CD4-positive, alpha-beta T cell treated with Interleukin-2 at 100 ng/mL for 4 hours (primary cell): ENCODE measurements at places on chromosomes 3 and 15.

GRCh38 chr15:56795502-56795901 lies 62.2 kb upstream of the ZNF280D start:
- DNase-seq: no peak

DNA sequence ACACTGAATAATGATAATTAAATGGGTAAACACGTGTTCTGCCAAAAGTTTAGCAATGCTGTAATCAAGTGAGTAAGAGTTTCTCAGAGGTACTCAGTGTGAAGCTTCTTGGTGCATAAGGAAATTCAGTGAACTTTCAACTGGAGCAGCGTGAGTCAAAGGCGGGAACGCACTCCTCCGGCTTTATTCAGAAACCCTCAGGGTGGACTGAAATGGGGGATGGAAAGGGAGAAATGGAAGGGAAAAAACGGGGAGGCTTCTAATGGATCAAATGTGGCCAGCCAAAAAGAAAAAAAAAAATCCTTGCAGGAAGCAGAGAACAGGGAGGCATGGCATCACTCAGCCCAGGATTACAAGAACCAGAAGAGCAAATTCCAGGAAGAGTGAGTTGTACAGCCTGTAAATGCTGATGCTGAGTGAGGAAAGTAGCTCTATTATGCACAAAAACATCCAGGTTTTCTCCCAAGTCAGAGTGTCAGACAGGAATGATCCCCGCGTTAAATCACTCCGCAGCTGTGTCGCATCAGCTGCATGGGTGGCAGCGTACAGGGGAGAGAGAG lies 85.3 kb downstream of the ASB7 start:
- no peak for DNase-seq

- DNase-seq: no peak
Measured at GRCh38 chr3:60542995-60543394, 708.3 kb downstream of the FHIT start.

DNA sequence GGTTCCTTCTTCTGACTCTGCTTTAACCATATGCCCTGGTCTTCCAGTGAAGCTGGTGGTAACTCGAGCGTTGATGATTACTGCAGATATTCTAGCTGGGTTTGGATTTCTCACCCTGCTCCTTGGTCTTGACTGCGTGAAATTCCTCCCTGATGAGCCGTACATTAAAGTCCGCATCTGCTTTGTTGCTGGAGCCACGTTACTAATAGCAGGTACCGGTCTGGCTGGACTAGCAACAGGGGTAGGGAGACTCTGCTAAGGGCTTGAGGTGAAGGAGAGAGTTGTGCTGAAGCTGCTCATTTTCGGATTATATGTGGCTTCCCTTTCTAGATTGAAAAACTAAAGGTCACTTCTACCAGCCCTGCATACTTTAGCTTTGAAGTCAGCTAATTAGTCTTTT lies 16.8 kb downstream of the CLDN16 start:
- DNase-seq: no peak

DNA sequence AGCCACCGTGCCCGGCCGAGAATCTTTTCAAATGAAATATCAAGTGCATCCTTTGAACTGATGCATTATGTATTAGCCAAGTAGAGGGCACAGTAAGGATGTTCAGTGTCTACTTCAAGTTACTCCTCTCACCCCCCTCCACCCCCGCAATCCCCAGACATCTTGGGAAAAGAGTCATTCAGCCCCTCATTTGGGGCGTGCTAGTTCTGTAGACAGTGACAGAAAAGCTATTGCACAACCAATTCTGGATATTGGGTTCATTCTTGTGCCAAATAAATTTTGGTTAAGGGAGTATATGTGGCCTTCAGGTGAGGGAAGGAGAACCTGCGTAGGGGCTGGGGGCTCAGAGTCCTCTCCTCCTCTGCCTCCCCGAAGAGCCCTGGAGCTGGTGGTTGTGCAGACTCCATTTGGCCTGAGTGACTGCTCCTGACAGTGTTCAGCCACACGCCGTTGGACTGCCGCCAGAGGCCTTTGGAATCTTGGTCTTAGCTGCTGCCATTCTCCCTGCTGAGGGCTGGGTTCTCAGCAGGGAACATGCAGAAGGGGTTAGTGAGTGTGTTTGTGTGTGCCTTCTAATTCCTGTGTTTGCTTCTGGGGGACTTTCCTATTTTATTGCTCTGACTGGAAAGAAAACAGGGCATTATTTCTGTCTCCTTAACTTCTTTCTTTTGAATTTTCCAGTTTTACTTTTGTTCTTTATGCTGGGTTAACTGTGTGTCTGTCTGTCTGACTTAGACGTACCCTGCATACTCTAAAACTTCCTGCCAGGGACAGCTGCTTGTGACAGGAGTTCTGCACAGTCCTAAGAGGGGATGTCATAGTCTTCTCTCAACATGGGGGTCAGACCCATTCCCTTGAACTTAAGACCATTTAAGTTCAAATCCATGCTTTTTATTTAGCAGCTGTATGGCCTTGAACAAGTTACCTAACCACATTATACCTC lies 21.0 kb downstream of the RARB start:
- DNase-seq: no peak

- no peak for DNase-seq
Measured at GRCh38 chr3:170606675-170607074, 20.8 kb upstream of the SLC7A14 start.

DNA sequence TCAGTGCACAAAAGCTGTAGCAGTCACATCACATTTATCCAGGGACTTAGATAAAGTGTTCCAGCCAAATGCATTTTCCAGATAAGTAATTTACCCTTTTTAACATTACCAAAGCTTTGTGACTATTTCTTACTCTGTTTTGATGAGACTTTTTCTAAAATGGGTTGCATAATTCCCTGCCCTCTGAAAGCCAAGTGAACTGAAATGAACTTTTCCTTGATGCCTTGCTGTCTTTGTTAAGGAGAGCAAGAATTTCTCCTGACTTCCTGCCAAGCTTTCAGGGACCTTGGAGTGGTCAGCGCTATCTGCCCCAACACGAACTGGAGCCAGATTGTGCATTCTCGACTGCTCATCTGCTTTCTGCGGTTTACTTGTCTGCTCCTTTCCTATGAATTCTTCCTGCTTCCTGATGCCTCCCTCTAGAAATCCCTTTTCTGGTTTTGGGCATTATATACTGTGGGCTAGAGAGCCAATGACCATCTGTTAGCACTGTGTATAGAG lies 34.8 kb downstream of the EIF4E3 start:
- DNase-seq: no peak

DNA sequence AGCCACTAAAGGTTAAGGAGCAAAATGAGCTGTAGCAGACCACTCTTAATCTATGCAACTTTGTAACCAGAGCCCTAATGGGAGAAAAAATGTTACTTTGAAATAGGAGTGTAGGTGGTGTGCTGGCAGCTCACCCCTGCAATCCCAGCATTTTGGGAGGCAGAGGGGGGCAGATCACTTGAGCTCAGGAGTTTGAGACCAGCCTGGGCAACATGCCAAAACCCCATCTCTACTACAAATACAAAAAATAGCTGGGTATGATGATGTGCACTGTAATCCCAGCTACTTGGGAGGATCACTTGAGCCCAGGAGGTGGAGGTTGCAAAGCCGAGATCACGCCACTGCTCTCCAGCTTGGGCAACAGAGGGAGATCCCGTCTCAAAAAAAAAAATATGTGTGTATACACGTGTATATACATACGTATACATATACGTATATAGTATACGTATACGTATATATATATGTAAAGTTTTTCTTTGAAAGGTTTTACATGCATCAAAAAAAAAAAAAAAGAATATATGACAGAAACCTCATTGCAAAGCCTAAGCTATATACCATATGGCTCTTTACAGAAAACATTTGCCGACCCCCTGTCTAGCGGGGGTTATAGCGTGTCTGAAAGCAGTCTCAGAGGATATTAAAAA lies 15.7 kb downstream of the CAPN7 start:
- DNase-seq: no peak

DNA sequence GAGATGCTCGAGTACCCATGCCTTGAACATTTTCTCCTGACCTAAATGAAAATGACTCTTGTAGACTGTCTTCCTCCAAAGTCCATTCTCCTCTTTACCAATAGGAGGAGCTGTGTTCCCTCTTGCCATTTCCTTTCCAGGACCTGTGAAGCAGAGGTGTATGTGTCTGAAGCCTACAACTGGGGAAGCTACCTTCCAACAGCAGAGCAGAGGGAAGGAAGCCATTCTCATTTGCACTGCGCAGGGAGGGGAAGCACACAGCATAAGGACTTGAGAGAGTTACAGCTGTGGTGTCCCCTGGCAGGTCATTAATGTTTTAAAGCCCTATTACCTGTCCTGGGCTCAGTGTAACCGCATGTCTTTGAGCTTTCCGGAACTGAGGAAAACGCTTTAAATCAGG lies 38.7 kb downstream of the HSPBAP1 start:
- DNase-seq: peak; percentile 58

GRCh38 chr3:127097072-127097405 lies 95.9 kb upstream of the PRR23E start:
- DNase-seq: no peak

- DNase-seq: no peak
Measured at GRCh38 chr3:49801160-49801559, 1.5 kb upstream of the CDHR4 start.
